ENCODE measurements at places on chromosomes 6 and 20. TPM values are rescaled to one million over a fixed set of nuclear protein-coding genes. Genes with fewer than 3 reads are reported as not detected.

The CAGE1 gene
- 0.15 TPM for total RNA-seq

The CD83 gene
- total RNA-seq: 2.3 TPM

The LTA gene
- total RNA-seq: not detected

The BAG2 gene
- total RNA-seq: 23.0 TPM

The HLA-DQB1 gene
- total RNA-seq: not detected

The RXRB gene
- total RNA-seq: 26.7 TPM

The PKIB gene
- total RNA-seq: 2.2 TPM

The PACSIN1 gene
- not detected for total RNA-seq

DNA sequence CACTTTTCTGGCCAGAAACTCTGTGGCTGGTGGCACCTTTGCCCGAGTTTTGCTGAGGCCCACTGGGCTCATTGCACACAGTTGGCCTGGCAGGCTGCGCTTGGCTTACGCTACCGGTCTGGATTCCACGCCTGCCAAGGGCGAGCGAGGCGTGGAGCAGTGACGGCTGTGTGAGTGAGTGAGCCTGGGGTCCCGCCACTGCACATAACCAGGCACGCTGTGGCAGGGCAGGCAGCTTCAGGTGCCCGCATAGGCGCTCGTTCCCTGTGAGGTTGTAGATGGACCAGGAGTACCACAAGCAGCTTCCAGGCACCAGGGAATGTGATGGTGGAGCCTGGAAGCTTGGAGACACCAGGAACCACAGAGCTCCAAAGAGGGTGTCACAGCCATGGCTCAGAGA, 190.1 kb upstream of the DEFB112 start:
- no peak for DNase-seq

- no peak for DNase-seq
Measured at GRCh38 chr6:34113532-34113931, 32.4 kb downstream of the GRM4 start.

DNA sequence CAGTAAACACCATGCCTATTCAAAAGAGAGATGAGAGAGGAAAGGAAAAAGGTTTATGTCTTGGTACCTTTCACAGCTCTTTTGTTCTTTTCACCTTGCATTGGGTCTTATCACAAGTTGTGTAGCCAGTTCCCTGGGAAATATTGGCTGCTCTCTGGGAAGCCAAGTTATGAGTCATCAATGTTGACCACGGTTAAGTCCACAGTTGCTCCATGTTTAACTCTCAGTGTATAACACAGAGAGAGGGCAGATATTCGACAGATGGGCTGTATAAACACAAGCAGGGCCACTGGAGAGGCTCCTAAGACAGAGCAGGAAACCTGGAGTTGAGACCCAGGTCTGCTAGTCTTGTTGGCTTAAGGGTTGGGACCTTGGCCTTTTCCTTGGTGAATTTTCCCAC, 718.6 kb downstream of the QKI start:
- no peak for DNase-seq

DNA sequence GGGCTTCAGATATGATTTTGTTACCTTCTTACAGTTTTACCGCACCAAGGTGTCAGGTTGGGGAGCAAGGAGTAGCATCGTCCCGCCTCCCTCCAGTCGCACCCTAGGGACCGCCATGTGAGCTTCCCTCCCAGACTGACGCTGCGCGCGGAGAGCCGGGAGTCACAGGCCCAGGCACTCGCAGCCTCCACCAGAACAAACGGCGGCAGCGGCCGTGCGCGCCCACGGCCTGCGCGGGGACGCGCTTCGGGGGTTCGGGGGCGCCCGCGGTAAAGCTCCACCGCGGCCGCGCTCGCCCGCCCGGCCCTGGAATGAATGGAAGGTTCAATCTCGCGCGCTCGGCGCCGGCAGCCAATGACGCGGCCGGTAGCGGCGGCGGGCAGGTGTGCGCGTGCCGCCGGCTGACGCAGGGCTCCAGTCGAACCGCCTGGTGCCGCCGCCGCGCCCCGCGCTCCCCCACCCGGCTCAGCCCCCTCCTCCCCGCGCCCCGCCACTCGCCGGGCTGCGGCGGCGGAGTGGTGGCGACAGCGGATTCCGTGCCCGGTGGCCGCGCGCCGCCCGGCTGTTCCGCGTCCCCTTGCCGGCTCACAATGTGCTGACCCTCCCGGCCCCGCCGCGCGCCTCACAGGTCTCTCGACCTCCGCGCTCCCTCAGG, 16.5 kb upstream of the LIN28B start:
- DNase-seq: peak; percentile 54

GRCh38 chr6:124633655-124634054, 328.6 kb upstream of the RNF217 start:
- no peak for DNase-seq

- DNase-seq: no peak
Measured at GRCh38 chr6:6319952-6320811, at the start of gene F13A1. F13A1 (minus strand) TSS chr6:6320662; CDS start chr6:6318664, 1,998 bp downstream.

DNA sequence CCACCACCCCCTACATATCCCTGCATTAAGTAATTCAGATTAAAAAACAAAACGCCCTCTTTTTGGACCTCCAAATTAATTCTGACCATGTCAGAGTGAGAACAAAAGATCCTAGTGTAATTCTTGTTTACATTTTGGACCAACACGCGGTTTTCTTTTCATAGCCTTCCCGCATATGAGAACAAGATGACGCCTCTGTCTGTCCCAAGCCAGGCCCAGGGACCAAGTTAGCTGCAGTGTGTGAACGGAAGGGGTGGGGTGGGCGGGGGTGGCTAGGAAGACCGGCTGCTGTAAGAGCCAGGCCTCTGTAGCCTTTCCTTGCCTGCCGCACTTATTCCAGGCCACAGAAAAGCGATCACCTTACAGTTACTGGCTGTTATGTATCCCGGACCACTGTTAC, 68.0 kb downstream of the PLCG1 start:
- no peak for DNase-seq

GRCh38 chr6:31734821-31735406, 1.4 kb downstream of the CLIC1 start:
- peak; percentile 65 for DNase-seq

GRCh38 chr6:30007132-30007764, 53.8 kb upstream of the POLR1H start:
- no peak for DNase-seq

GRCh38 chr20:10631126-10631525, 42.7 kb downstream of the JAG1 start:
- DNase-seq: no peak

- no peak for DNase-seq
Measured at GRCh38 chr6:70846207-70846835, 110.5 kb downstream of the B3GAT2 start.

DNA sequence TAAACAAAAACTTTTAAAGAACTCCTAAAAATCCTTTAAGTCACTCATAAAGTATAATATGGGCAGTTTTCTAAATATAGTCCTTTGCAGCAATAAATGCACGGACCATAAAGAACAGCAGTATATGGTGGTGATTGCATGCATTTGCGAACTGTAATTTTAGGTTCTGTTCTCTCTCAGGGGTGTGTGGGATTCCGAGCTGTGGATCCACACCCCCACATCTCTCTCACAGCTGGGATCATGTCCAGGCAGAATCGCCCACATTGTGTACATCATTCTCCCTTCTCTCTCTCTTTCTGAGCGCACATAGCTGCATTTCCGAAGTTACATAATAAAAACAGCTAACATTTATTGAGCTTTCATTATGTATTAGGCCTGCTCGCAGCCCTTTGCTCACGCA, 28.6 kb downstream of the SLC52A3 start:
- DNase-seq: no peak

DNA sequence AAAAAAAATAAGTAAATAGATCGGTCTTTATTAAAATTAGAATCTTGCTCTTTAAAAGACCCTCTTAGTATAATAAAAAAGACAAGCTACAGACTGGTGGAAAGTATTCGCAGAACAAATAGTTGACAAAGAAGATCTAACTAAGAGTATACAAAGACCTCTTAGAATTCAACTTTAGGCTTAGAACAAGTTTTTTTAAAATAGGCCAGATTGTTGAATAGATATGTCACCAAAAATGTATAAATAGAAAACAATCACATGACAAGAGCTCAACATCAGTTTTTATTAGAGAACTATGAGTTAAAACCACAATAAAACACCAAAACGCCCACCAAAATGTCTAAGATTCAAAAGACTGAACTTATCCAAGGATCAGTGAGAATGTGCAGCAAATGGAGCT, 632.7 kb upstream of the PTCHD4 start:
- no peak for DNase-seq

GRCh38 chr6:130622142-130622541, 205.1 kb upstream of the SMLR1 start:
- no peak for DNase-seq

- DNase-seq: no peak
Measured at GRCh38 chr6:169427856-169428255, 174.2 kb upstream of the THBS2 start.

DNA sequence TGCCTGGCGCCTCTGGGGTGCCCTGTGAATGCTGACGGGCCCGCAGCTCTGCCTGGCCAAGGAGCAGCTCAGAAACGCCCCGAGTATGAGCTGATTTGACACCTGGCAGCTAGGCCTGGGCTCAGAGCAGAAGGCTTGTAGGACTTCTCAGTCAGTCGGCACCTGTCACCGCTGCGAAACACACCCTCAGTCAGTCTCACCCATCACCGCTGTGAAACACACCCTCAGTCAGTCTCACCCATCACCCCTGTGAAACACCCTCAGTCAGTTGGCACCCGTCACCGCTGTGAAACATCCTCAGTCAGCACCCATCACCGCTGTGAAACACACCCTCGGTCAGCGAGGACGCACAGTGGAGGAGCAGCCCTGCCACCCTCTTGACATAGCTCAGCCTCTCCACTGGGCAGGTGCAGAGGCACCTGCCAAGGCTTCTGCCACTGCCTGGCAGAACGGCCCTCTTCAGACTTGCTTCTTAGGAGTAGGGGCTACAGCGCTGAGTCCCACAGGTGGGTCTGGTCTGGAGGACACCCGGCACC, 109.0 kb downstream of the PSMB1 start:
- DNase-seq: no peak

- DNase-seq: no peak
Measured at GRCh38 chr20:5395932-5396727, 79.4 kb upstream of the PROKR2 start.

- DNase-seq: no peak
Measured at GRCh38 chr20:57573242-57573641, 12.3 kb downstream of the PCK1 start.

- no peak for DNase-seq
Measured at GRCh38 chr6:15376900-15377487, 131.1 kb downstream of the JARID2 start.

- DNase-seq: no peak
Measured at GRCh38 chr20:5923493-5923892, 26.8 kb downstream of the TRMT6 start.

DNA sequence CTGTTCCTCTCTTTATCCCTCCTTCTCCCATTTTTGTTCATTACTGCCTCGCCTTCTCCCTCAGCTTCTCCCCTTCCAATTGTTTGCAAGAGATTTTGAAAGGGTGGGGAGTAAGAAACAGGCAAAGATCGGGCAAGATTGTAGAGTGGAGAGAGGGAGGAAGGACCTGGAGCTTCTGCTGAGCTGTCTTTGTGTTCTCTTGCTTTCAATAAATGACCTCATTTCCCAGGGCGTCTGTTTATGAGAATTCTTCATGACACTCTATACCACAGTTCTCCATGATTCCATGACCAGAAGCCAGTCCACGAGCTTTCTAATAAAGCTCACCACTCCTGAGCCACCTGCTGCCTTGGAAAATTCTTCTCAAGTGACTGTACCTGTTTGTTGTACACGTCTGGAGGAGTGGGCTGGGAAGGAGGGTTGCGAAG, 50.0 kb upstream of the PLEKHG1 start:
- no peak for DNase-seq

DNA sequence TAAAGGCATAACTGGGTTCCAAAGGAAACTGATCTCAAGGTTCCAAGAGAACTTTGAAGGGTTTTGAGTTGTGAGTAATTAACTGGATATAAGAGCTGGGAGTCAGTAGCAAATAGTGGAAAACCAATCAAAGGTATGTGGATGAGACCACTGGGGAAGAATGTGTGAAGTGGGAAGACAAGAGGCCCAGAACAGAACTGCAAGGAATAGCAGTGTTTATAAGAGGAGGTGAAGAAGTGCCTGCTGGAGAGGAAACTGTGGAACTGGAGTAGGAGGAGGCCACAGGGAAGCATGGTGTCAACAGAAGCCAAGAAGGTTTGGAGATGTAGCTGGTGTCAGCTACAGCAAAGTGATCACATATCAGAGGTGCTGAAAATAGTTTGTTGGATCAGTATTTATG, 18.7 kb upstream of the HDAC2 start:
- DNase-seq: no peak

- DNase-seq: no peak
Measured at GRCh38 chr6:148457137-148457842, 114.7 kb downstream of the SASH1 start.

DNA sequence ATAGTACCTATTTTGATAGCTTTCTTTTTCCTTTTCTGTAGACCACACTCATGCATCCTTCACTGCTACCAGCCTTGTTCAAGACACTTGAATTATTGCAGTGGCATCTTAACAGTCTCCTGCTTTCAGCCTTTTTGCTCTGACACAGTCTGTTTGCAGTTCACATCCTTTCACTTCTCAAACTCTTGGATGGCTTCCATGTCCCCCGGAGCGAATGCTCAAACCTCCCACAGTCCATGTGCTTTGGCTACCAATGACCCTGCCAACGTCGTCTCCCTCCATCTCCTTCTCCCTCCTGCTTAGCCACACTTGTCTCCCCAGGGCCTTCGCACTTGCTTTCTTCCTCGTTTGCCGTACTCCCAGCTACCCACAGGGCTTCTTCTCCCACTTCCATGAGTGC, 270.0 kb upstream of the ZFP64 start:
- DNase-seq: no peak

- no peak for DNase-seq
Measured at GRCh38 chr6:18596531-18596835, 209.3 kb downstream of the RNF144B start.
